Stimulated activated CD4-positive, alpha-beta T cell treated with anti-CD3 and anti-CD28 coated beads, Interleukin-12 subunit alpha, Interleukin-12 subunit beta, amount 100 ng/mL, for 4 hours (primary cell): ENCODE measurements at places on chromosomes 2 and 18.

DNA sequence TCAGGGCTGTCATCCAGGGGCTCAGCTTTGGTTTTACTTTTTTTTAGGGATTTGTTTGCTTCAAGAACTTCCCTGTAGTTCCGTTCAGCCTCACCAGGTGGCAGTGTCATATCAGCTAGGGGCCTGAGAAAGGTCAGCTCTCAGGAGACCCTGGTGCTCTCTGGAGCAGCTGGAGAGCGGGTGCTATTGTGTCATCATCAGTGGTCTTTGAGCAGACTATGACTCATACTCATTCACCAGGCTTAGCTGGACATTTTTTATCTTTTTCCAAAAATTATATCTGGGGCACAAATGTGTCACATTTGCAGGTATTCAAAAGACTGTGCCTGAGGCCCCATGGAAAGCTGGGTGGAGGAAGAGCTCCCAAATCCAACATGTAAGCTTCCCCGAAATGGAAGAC, 24.4 kb downstream of the ZNF892 start:
- no peak for DNase-seq

DNA sequence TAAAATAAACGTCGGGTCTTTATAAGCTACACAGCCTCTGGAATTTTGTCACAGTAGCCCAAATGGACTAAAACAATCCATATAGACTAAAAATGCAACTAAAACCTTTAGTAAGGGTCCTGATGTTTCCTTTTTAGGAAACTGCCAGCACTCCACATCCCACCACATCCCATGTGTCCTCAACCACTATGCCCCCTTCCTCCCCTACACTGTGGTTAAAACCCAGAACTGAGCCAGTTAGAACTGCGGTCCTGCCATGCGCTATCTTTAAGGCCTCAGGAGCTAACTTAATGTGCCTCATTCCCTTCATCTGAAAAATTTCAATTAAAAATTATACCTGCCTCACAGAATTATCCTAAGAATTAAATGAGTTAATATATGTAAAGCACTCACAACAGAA, 41.1 kb downstream of the ACVR1 start:
- no peak for DNase-seq

DNA sequence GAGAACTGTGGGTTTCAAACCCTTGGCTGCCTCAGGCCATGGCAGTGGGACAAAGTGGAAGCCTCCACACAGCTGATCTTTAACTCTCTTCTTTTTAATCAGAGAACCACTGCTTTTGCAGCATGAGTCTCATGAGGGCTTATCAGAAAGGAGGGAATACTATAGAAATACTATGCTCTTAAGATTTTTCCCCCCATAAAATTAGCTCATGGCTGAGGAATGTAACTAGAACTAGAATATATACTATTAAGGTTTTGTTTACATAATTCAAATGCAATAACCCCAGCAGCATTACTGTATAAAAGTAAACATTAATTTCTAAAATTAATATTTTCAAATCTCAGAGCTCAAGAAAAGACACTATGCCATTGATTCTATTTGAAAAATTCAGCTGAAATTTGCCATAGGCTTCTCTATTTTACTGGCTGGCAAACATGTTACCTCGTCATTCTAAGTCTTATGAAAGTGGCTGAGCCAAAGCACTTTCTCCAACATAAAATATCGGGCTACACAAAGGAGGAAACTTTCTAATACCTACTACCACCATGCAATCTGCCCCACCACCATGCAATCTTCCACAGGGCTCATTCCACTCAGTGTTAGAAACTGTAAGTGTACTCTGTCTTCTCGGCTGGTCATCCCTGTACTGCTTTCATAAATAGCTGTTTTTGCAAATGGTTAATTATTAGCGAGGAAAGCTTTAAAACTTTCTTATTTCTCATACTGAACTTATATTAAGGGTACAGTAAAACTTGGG, 42.5 kb downstream of the WDR35 start:
- DNase-seq = no peak

DNA sequence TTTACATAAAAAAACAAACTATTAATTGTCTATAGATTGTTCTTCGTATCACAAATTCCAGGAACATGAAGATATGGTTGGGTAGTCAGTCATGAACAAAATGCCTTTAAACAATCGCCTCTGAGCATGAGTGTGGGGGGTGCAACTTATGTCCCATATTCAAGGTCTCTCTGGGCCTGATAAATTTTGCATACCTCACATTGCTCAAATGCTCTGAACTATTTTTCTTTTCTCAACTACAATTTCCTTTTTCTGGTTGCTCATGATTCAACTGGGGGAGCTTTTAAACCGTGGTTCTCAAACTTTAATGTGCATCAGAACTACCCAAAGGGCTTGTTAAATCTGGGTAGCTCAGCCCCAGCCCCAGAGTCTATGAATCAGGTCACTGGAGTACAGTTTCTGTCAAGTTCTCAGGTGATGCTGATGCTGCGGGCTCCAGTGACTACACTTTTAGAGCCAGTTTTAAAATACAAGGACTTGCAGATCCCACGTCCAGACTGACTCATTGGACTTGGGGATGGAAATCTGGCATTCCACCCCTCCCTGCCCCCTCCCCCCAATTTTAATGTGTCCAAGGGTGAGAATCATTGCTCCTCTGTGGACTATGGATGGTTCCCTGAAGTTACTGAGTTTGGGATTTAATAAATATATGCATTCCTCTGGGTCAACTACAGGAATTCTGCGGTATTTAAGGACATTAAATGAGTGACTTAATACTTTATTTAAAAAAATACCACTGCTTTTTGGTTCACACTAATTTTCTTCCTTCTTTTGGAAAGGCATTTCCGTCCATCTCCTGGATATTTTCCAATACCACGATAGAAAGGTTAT, 1.5 kb upstream of the GPD2 start:
- DNase-seq = no peak

DNA sequence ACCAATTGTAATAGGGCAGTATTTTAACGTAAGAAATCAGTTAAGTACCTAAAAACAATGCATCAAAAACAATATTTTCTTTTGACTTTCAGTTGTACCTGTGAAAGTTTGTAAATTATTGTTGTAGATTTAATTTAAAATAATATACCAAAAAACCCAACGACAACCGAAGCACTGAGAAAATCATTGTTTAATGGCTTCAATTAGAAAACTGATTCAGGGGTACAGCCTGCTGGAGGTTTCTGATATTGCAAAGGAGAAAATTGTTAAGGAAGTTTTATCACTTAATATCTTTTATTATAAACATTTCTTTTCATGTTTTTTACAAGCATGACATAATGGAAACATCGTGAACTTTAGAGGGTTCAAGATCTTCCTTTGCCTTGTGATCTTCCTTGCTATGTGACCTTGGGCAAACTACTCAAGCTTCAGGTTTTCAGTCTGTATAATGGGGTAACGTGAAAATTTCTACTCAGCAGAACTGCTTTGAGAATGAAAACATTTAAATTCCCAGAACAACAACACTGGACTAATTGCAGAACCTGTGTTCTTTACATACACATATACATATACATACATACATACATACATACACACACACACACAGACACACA, 76.3 kb upstream of the GLS start:
- no peak for DNase-seq

DNA sequence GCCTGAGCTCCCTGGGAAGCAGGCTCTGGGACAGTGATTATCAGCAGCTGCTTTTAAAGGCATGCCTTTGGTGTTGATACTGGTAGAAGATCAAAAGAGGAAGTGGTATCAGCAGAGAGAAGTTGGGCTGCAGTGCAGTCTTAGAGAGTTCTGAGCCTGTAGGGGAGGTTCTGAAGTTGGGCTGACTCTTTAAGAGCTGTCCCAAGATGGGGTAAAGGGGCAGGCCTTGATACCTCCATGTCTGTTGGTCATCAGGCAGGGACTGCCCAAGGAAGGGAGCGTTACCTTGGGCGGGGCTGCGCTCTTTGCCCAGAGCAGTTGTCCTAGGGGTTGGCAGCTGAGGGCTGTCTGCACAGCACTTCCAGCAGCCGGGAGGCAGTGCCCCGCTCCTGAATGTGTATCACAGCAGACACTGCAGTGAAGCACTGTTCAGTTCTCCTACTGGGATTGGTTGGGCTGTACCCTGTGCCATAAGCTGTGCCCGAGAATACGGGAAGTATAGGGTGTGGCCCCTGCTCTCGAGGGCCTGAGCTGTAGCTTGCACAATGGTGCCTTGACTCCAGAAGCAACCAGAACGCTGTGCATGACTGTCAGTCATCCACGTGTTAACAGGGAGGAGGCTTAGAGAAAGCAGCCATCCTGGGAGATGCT, 177.0 kb downstream of the CTIF start:
- DNase-seq = no peak

- no peak for DNase-seq
Measured at GRCh38 chr2:129763190-129763846, 216.1 kb upstream of the RAB6C start.

DNA sequence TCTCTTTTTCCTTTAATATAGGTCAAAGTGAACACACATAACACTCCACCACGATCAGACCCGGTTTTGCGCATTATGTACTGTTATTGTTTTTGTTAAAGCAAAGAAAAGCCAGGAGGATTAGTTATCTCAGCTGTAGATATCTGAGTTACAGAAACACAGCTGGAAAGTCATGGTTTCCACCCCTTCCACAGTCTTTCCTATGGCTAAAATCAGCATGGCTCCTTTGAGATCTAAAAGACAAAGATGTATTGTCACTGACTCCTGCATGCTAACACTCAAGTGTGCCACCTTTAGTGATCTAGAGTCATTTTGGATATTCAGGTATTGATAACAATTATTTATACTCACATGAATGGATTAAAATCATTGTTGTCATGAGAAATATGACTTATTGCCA, 260.0 kb downstream of the FIGN start:
- DNase-seq = no peak

GRCh38 chr2:161843936-161844335, 219.7 kb downstream of the SLC4A10 start:
- DNase-seq = no peak

DNA sequence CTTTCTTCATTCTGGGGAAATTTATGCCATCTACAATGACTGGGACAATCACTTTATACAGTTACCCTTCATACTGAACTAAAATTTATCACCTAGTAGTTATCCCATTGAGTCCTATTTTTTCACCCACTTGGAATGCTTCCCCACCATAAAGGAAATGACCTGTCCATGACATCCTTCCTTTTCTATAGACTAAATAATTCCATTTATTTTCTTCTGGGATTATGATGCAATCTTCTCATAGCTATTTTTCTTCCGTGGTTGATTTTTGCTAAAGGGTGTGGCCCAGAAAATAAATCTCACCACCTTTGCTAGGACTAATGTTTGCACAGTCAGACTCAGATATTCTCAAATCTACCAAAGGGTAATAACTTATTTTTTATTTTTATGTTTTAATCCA, 186.1 kb upstream of the NRXN1 start:
- DNase-seq = no peak

GRCh38 chr2:74436848-74437695, 4.7 kb downstream of the RTKN start:
- DNase-seq = no peak

- DNase-seq = no peak
Measured at GRCh38 chr2:226655871-226656270, 143.7 kb downstream of the IRS1 start.

DNA sequence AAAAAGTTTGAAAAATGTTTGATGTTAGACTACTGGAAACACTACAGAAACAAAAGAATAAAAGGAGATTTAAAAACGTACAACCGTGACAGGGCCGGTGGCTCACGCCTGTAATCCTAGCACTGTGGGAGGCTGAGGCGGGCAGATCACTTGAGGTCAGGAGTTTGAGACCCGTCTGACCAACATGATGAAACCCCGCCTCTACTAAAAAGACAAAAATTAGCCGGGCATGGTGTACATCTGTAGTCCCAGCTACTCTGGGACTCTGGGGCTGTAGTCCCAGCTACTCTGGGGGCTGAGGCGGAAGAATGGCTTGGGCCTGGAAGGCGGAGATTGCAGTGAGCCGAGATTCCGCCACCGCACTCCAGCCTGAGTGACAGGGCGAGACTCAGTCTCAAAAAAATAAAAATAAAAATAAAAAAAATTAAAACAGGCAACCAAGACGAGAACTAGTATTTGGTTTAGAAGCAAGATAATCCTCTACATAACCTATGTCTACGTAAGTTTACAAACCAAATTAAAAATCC, 5.8 kb downstream of the SP3 start:
- DNase-seq = no peak

DNA sequence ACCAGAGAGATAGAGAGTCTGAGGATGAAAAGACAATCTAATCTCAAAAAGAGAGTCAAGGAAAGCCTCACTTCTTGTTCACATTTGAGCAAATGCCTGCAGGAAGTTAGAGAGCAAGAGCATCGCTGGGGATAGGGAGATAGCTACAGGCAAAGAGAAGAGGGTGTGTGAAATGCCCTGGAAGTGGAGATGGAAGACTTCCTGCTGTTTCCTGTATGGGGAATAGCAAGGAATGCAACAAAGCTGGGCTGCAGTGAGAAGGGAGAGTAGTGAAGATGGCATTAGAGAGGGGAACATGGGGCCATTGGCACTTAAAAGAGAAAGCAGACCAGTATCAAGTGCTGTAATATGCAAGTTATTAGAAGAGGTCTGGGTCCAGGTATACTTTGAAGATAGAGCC, 488.6 kb downstream of the METTL4 start:
- no peak for DNase-seq

DNA sequence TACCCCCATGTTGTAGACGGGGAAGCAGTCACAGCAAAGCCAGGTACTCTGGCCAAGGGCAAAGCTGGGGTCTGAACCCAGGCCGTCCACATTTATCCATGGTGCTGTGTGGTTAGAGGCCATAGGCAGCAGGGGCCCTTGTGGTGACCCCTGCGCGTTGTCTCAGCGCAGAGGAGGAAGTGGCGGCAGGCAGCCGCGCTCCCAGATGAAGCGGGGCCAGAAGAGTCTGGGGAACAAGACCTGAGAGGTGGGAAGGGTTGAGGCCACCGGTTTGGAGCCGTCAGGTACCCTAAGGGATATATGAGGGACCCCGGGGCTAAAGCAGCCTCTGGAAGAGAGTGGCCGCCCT, 770 bp downstream of the ZNF396 start:
- peak; percentile 8 for DNase-seq

- no peak for DNase-seq
Measured at GRCh38 chr2:15938803-15939555, 1.4 kb upstream of the MYCN start.

DNA sequence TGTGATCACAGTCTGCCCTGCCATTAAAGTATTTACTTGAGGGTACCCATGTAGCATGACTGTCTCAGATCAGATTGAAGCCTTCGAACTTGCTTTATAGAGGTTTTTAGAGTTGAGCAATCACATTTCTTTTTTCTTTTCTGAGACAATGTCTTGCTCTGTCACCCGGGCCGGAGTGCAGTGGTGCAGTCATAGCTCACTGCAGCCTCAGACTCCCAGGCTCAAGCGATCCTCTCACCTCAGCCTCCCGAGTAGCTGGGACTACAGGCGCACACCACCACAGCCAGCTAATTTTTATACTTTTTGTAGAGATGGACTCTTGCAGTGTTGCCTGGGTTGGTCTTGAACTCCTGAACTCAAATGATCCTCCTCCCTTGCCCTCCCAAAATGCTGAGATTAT, 153.4 kb downstream of the AGAP1 start:
- no peak for DNase-seq

GRCh38 chr2:176680916-176681516, 411.8 kb downstream of the MTX2 start:
- DNase-seq = no peak
